Mammary microvascular endothelial cell (primary cell): ENCODE measurements at places on chromosomes 5 and 9. TPM values are rescaled to one million over a fixed set of nuclear protein-coding genes. Genes with fewer than 3 reads are reported as not detected.

The PTGS1 gene
- total RNA-seq: 0.59 and 1.5 TPM in 2 replicates

The TXNDC8 gene
- not detected in 2 replicates for total RNA-seq

The PIP5K1B gene
- total RNA-seq: not detected in 2 replicates

The MEIKIN gene
- not detected in 2 replicates for total RNA-seq

The TAS2R1 gene
- not detected in 2 replicates for total RNA-seq

The TMEM38B gene
- total RNA-seq: 9.7 and 14.0 TPM in 2 replicates

The SPAG8 gene
- 0.20 TPM in 1 of 2 replicates, not detected in the other for total RNA-seq

The ARSK gene
- total RNA-seq: 8.2 TPM in 2 replicates

The NRARP gene
- 35.8 and 43.9 TPM in 2 replicates for total RNA-seq

The CDC20B gene
- total RNA-seq: not detected in 2 replicates

The GFI1B gene
- not detected in 2 replicates for total RNA-seq

The TEX48 gene
- total RNA-seq: not detected in 2 replicates

The SLC6A7 gene
- total RNA-seq: not detected in 2 replicates

The KCNV2 gene
- not detected in 2 replicates for total RNA-seq

The STK10 gene
- 40.8 and 43.8 TPM in 2 replicates for total RNA-seq

The ADAMTS19 gene
- not detected in 2 replicates for total RNA-seq

The SPOUT1 gene
- 22.0 and 28.4 TPM in 2 replicates for total RNA-seq

The CFAP157 gene
- total RNA-seq: not detected in 2 replicates

The TLX3 gene
- total RNA-seq: not detected in 2 replicates

The KCNIP1 gene
- 0.10 and 0.20 TPM in 2 replicates for total RNA-seq

The BTNL9 gene
- total RNA-seq: 0.05 TPM in 1 of 2 replicates, not detected in the other

The AUH gene
- total RNA-seq: 5.6 and 7.1 TPM in 2 replicates

The DIMT1 gene
- total RNA-seq: 47.3 and 58.3 TPM in 2 replicates

The INSL4 gene
- not detected in 2 replicates for total RNA-seq

The CENPP gene
- 8.7 and 10.7 TPM in 2 replicates for total RNA-seq

The IFNA13 gene
- not detected in 2 replicates for total RNA-seq

The MYMK gene
- not detected in 2 replicates for total RNA-seq

The SLC4A9 gene
- not detected in 2 replicates for total RNA-seq

The FOXD4L6 gene
- total RNA-seq: not detected in 2 replicates

The BTNL3 gene
- total RNA-seq: not detected in 2 replicates

The PCDHA6 gene
- 0.27 TPM in 1 of 2 replicates, not detected in the other for total RNA-seq

The TMC1 gene
- 0.13 TPM in 1 of 2 replicates, not detected in the other for total RNA-seq

The CARTPT gene
- total RNA-seq: not detected in 2 replicates
